ENCODE measurements at places on chromosomes 16 and 17.

DNA sequence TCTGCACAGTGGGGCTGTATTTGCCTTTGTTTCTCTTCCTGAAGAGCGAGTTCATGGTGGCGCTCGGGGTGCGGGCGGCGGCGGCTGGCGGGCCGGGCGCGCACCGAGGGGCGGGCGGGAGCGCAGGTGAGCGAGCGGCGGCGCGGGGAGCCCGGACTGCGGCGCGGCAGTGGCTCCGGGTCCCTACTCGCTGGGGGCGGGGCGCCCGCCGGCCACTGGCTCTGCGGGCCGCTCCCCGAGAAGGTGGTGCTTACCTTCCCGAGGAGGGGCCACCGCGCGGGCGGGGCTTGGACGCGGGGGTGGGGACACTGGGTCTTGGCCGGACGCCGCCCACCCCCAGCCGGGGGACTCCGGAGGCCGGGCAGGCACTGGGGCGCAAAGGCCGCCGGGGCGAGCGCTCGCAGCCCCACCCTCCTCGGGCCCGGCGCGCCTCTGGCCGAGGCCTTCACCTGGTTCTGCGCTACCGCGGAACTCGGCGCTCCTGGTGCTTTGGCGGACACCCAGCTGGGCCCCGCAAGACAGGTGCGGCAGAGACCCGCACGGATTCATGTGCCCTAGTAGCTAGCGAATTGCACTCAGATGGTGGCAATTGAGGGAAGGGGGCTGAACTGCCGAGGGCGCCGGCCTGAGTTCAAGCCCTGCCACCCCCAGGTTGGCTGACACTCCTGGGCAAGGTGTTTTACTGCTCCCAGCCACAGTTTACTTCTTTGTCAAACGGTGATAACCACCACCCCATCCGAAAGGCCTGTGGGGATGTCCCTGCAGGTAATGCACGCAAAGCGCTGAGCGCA, at the start of gene PPL:
PPL (minus strand) TSS at position 158 of the 791 bp plus-strand sequence; CDS start at position 55, 103 bp downstream.
- peak; percentile 49 for DNase-seq

DNA sequence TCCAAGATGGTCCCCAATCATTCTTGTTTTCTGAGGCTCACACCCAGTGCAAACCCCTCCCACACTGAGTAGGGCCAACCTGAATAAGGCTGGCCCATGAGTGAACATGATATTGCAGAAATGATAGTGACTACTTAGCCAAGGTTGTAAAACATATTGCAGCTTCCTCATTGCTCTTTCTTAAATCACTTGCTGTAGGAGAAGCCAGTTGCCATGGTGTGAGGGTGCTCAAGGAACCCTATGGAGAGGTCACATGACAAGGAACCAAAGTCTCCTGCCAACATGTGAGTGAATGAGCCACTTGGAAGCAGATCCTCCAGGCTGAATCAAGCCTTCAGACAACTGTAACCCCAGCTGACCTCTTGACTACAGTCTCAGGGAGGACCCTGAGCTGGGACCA, 191.4 kb downstream of the RGS9 start:
- DNase-seq = no peak

DNA sequence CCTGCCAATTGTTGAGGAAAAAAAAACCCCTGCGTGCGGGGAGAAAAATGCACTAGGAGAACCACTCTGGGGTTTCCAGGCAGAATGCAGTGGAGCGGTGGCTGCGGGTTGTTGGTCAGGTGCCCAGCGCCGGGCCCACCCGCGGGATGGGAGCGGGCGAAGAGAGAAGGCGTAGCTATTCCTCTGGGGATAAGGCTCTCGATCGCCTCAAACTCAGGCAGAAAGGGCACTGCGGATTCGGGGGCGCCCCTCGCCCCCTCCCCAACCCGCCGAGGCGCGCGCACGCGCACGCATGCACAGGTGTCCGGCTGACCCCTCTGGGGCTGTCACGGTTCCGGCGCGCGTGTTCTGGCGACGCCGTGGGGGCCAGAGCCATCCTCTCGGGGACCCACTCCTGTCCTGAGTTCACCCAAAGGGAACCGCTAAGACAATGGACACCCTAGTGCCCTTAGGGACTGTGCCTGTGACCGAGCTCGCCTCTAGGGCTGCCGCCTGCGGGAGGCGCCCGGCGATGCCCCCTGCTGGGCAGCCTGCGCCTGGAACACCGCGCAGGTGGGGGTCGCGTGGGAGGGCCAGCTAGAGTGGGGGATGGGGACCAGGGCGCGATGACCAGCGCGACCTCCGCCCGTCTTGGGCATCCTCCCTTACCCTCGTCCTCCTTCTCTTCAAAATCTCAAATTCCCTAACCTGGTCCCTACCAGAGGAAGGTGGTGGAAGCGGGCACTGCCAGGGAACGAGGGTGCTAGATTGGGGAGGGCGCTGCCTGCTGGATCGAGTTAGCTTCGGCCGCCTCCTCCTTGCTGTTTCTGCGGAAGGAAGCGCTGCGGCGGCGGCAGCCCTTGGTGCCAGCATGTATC, 14.4 kb upstream of the CBX8 start:
- DNase-seq = peak; percentile 57

- no peak for DNase-seq
Observed at GRCh38 chr16:68528233-68528632, 10.9 kb upstream of the ZFP90 start.

- DNase-seq = peak; percentile 48
Observed at GRCh38 chr16:85372627-85373372, 240.3 kb upstream of the GSE1 start.

DNA sequence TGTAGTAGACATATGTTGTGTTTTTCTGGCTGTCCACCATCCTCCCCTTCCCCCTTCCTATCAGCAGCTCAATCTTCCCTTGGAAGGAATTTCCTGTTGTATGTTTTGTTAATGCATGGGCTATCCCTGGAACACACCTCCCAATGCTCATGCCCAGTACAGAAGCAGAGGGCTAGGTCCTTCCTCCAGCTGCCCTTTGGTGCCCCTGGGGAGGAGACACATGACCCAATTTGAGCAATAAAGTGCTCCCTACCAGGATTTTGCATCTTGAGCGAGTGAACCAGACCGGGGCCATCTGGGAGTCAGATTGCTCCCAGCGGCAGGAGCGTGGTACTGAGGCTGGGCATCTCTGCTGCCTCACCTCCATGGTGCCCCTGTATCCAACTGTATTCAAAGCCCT, 141.5 kb upstream of the MED13 start:
- no peak for DNase-seq

DNA sequence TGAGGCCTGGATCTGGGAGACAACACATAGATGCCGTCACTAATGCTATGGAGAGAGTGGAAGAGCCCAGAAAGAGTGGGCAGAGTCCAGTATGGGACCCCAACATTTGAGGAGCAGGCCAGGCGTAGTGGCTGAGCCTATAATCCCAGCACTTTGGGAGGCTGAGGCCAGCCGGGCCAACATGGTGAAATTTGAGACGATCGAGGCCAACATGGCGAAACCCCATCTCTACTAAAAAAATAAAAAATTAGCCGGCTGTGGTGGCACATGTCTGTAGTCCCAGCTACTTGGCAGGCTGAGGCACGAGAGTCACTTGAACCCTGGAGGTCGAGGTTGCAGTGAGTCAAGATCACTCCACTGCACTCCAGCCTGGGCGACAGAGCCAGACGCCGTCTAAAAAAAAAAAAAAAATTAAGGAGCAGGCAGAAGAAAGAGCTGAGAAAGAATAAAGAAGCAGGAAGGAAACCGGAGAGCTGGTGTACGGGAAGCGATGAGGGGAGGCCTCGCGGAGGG, 6.0 kb upstream of the DNAI2 start:
- no peak for DNase-seq

- no peak for DNase-seq
Observed at GRCh38 chr16:88988980-88989811, 12.2 kb upstream of the CBFA2T3 start.

GRCh38 chr17:73118951-73119391, 26.5 kb upstream of the SLC39A11 start:
- no peak for DNase-seq

DNA sequence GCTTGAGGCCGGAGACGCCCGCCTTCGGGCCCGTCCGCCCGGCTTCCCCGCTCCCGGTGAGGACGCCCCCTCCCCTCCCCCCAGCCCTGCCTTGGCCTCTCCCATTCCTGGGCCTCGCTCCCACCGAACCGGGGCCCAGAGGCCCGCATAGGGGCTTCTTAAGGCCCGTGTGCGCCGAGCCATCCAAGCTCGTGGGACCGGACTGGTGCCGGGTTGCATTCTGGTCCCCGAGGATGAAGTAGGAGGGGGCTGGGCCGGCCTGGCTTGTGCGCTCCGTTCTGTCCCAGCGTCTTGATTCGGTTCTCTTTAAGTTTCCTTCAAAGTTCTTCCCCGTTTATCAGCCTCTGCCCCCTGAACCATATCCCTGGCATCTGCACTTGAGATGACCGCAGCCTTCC, 488 bp downstream of the SENP3 start:
- no peak for DNase-seq
